ENCODE measurements at places on chromosomes 16 and 17. TPM values are rescaled to one million over a fixed set of nuclear protein-coding genes. Genes with fewer than 3 reads are reported as not detected.

Gene PLA2G10
- not detected for total RNA-seq

DNA sequence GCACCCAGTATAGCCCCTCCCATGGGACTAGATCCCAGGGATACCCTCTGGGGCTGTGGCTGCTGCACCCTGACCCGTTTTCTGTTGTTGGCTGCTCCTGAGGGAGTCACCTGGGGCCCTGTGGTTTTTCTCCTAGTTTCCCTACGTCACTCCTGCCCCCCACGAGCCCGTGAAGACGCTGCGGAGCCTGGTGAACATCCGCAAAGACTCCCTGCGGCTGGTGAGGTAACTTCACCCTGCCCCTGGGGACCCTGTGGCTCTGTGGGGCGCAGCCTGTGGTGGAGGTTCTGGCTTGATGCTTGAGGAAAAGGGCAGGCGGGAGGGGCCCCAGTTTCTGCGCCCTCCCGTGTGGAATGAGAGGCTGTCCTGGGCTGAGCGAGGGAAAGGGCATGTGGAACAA, 27.2 kb downstream of the MGRN1 start:
- no peak for DNase-seq

- peak; percentile 13 for DNase-seq
Observed at GRCh38 chr17:81859906-81860755, at the start of gene P4HB. TSS of gene P4HB (minus strand) at chr17:81860535. CDS start at chr17:81860471, 64 bp downstream.

DNA sequence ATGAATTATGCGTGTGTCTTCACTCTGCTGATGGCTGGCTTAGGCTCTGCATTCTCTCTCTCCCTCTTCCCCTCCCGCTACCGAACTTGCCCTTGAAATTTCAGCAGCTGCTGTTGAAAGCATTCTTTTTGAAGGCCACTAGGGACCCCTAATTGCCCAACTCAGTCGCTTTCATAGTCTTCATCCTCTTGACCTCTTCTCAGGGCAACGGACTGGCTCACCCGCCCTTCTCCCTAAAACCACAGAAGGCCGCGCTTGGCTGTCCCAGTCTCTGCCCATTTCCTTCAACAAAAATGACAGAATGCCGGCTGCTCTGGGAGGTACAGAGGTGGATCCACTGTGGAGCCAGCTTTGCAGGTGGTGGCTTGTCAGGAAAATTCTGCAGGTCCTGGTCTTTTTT, 21.0 kb upstream of the FMNL1 start:
- no peak for DNase-seq

GRCh38 chr17:45310380-45311324, 6.2 kb downstream of the MAP3K14 start:
- no peak for DNase-seq
